ENCODE measurements at places on chromosomes 16 and 17.

DNA sequence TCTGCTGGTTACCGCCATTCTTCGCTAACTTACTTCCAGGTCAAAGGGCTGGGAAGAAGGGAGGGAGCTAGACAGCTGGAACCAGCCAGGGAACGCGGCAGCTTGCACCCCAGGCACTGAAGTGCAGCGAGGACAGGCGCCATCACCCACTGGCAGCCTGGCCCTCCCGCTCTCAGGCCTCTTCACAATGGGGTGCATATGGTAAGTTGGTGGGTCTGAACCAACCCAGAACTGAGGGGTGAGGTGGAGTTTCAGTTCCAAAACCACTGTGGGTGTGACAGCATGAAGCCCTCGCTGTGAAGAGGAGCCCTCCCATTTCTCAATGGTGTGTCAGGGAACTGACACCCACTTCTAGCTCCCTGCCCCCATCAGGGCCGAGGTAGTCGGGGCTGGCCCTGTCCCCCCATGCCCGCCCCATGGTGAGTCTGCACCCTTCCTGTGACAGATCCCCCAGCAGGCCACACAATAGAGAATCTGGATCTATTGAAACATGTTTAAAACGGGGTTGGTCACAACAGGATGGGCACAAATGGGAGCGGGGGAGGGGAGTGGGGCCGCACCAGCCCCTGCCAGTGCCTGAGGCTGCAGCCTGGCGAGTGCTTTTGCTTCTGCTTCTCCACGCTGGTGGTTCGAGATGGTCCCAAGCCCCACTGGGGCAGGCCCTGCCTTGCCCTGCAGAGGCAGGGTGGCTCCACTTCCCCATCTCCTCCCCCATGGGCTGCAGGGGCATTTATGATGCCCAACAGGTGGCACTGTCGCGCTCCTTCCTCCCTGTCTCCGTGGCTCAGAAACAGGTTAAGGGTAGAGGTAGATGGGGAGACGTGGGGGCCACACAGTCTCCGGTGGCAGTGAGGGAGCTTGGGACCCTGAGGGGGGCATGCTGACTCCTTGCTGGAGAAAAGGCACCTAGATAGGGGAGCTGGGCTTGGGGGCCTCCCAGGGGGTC lies 2.3 kb downstream of the LIMD2 start:
- DNase-seq, result peak; percentile 65

DNA sequence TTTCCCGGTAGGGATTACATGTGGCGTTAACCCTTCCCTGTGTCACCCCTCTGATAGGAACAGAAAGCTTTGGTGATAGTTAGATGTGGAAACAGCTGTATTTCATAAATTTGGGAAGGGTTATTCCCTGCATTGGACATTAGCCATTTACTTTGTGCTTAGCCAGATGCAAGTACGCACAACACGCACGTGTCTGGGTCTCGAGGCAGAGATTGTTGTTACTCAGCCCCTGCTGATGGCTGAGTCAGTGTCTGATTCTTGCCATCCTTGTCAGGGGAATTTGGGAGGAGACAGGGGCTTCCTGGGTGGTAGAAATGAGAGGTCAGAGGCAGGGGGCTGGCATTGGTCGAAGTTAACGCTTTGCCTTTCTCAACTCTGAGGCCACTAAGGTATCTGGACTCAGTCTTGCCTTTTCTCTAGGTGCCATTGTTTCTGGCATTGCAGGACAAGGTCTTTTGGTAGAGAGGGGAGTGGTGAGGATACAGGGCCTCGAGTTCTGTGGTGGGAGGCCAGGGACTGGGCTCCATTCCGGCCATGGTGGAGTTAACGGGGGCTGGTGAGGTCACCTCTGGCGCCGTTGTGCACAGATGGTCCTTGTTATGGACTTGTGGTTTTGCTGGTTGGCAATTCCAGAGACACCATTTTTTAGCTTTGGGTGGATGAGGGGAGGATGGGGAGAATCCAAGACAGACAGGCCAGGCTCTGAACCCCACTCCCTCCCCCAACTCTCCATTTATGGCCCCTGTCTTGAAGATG lies 8.2 kb downstream of the MMP2 start:
- no peak for DNase-seq

DNA sequence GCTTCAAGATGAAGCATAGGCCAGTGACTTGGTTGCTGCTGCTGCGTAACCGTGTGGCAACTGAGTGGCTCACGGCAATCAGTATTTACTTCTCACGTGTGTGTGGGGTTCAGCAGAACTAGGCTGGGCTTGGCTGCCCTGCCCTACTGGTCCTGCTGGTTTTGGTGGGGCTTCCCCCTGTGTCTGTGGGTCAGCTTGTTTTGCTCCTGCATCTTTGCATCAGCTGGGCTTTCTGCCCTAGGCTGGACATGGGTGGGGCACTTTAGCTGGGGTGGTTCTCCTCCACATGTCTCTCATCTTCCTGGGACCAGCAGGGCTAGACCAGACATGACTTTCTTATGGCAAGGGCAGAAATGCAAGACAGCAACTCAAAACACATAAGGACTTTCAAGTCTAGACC lies 550.5 kb downstream of the MAF start:
- DNase-seq, result no peak

GRCh38 chr17:44915862-44916780 lies 821 bp upstream of the GFAP start:
- DNase-seq, result no peak

- DNase-seq, result no peak
These were observed 55.2 kb upstream of the IRX5 start for GRCh38 chr16:54875443-54875842.

DNA sequence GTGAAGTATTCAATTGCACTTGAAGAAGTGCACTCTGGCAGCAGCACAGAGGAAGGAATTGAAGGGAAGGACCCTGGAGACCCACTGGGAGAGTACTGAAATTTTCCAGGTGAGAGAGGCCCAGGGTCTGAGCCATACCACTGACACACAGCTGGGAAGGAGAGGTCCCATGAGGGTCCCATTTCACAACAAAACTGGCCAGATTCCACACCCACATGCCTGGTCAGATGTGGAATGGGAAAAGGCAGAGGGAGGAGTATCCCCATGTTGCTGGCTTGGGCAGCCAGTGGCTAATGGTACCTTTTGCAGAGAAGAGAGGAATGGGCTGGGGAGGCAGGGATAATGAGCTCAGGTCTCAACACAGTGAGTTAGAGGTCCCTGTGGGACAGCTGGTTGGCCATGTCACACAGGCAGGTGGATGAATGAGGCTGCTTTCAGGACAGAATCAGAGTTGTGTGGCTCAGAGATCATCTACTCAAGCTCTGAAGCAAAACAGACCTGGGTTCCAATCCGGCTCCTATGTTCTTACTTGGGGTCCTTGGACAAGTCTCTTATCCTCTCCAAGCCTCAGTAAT lies 26.2 kb upstream of the NGFR start:
- DNase-seq, result no peak

DNA sequence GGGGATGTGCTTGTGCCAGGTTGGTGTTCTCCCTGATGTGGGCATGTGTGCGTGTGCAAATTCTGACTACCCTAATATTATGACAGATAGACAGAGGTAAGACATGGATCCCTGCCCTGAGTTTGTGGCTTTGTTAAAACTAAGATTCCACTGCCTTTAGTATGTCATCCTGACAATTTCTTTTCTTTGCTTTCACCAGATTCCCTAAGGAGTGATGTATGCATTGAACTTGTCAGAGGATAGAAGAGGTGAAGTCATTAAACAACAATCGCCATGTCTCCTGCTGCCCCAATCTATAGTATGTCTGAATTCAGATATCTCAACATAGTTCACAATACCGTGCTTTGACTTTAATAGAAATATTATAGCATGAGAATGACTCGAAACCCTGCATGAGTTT lies 137.1 kb upstream of the ELAC2 start:
- DNase-seq, result no peak

DNA sequence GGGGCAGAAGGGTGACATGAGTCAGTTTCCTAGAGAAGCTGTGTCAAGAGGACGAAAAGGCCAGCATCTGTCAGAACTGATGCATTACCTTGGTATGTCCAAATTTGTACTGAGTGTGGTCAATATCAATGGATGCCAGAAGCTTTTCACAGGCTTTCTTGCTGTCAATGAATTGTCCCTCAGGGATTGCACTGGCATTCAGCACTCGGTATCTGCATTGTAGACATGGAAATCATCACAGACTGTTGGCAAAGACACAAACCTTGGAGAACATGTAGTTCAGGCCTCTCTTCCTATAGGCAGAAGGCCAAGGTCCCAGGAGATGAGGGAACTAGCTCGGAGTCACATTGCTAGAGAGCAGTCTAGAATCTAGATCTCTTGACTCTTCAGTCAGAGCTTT lies 16.6 kb downstream of the MYH3 start:
- no peak for DNase-seq

DNA sequence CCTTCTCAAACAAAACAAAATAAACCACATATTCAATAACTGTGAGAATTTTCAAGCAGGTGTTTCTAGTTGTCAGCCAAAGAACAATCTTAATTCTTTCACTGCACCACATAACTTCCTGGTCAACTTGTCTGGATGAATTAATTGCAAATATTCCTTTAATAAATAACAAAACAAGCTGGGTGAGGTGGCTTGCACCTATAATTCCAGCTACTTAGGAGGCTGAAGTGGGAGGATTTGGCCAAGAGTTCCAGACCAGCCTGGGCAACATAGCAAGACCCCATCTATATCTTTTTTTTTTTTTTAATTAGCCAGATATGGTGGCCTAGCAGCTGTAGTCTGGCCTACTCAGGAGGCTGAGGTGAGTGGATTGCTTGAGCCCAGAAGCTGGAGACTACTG lies 17.0 kb upstream of the PPM1D start:
- DNase-seq, result no peak

Data from stimulated activated CD4-positive, alpha-beta T cell treated with anti-CD3 and anti-CD28 coated beads, Interleukin-15, amount 100 ng/mL, for 48 hours (primary cell).